Activated CD4-positive, alpha-beta T cell treated with anti-CD3 and anti-CD28 coated beads, Interleukin-2, Interleukin-6, amounts not matched to agents 100 ng/mL and 50 ng/mL, durations not matched to agents 16 hours and 8 hours (primary cell): ENCODE measurements at places on chromosomes 3 and 15.

DNA sequence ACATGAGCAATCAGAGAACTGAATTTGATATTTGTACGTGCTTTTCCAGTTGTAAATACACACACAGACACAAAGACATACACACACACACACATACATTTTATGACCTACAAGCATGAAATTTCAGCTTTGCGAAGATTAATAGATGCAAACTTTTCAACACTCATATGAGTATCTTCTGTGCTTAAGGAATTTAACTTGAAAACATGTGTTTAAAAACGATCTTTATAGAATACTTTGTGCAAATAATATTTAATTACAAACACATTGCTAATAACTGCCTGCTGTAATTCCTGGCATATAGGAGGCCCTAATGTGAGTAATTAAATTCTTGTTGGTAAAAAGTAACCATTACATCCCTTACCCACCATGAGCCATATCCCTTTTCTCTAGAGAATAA lies 107.7 kb upstream of the PLSCR5 start:
- no peak for DNase-seq

DNA sequence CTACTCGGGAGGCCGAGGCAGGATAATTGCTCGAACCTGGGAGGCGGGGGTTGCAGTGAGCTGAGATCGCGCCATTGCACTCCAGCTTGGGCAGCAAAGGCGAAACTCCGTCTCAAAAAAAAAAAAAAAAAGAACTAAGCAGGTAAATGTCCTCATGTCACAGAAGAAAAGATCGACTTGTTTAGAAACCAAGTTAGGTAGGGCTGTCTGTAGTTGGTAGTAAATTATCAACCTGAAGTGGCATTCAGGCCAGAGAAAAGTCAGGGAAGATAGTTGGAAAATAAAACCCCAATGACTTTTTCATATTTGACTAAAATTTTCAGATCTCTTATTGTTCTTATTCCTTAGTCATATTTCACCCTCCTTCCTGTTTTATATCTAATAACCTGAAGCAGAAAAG lies 55.4 kb downstream of the ZNF609 start:
- DNase-seq = no peak

DNA sequence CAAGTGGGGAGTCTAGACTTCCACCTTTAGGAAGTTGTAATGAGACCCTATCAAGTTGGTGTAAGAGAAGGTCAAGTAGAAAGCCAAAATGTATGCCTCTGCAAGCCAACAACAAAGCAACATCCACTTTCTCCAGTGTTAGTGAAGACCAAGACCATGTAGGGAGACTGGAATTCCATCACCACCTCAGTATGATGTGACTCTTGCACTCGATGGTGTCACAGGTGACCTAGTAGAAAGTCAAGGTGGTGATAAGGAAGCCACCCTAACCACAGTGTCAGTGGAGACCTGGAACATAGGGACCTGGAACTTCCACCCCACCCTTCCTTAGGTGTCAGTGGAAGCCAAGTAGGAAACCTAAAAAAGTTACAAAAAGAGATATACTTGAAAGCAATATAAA lies 278.1 kb upstream of the KCNMB2 start:
- DNase-seq = no peak

DNA sequence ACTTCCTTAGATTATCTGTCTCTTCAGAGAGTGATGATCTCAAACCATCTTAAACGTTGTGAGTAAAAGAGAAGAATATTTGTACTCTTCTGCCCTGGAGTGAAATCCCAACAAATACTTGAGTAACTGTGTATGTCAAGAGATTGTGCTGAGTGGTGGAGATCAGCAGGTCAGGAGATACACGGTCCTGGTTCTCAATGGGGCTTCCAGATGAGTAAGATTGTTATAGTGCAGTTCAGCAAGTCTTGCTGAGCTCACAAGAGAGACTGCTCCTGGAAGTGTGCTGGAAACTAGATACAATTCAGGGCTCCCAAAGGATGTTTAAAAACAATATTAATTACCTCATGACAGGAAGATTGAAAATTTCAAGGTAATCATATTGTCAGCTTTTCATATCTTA lies 184.3 kb downstream of the AKAP13 start:
- no peak for DNase-seq

DNA sequence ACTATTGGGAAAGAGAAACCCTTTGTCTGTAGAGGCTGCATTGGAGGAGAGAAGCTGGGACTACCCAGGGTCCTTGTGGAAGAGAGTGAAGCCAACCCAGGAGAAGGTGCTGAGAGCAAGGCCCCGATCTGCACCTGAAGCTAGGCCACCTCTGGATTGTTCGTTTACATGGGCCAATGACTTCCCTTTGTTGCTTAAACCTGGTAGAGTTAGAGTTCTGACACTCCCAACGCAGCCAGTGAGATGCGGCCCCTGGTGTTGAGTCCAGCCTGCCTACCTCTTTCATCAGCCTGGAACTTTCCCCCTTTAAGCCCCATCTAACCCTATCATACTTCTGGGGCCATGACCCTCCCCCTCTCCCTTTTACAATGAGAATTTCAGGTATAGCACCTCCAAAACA lies 30.8 kb downstream of the CCDC13 start:
- no peak for DNase-seq

GRCh38 chr15:60091157-60091556 lies 87.0 kb downstream of the FOXB1 start:
- DNase-seq = no peak

DNA sequence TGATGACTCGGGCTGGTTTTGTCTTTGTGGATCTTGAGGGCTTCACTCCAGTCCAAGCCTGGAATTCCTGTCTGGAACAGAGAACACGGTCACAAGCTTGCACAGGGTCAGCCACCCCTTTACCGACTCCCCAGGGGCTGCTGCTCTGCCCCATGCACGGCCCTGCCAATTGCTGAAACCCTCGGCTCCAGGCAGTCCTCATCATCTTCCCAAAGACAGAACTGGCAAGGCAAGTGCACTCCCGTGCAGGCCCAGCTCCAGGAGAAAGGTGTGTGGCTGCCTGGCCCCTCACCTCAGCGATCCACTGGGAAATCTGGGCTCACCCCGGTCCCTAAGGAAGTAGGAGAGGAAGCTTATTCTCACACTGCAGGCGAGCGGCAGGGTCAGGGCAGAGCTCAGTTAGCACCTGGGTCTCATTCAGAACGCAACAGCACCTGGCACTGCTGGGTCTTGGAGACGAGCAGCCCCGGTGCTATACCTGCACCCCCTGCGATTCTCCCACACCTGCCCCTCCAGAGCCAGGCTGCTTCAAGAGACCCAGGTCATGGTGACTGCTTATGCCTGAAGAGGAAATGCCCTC lies 7.2 kb downstream of the MAP6D1 start:
- DNase-seq = no peak

DNA sequence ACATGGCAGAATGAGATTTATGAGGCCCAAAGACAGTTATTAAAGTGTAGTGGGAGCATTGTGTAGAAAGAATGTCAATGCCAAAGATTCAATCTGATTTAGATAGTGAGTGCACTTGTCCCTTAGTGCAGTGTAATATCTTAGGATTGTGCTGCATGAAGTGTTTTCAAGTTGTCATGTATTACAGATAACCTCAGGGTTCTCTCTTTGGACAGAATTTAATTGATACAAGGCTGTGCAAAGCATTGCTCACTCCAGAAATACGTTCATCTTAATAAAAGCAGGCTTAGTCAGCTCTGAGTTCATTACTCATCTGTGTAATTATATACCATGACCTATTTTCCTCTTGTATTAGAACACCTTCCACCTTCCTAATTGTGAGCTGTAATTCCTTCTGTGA lies 16.0 kb upstream of the GPR171 start:
- DNase-seq = no peak

- DNase-seq = no peak
Measured at GRCh38 chr3:171013822-171014748, 12.4 kb downstream of the SLC2A2 start.

DNA sequence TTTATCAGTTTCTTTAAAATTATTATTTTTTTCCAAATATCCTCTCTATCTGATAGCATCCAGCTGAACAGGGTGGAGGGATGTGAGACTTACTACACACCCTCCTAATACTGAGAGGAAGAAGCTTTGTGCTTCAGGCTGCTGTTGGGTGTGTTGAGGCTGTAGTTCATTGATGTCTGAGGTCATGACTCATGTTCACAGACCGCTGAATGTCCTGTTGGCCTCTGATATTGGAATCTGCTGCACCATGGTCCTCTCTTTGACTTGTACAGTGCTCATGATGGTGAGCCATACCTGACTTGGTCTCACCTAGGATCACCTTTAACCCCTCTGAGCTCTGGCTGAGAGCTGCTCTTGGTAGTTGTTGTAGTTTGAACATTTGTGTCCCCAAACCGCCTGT lies 302.9 kb downstream of the SATB1 start:
- no peak for DNase-seq

DNA sequence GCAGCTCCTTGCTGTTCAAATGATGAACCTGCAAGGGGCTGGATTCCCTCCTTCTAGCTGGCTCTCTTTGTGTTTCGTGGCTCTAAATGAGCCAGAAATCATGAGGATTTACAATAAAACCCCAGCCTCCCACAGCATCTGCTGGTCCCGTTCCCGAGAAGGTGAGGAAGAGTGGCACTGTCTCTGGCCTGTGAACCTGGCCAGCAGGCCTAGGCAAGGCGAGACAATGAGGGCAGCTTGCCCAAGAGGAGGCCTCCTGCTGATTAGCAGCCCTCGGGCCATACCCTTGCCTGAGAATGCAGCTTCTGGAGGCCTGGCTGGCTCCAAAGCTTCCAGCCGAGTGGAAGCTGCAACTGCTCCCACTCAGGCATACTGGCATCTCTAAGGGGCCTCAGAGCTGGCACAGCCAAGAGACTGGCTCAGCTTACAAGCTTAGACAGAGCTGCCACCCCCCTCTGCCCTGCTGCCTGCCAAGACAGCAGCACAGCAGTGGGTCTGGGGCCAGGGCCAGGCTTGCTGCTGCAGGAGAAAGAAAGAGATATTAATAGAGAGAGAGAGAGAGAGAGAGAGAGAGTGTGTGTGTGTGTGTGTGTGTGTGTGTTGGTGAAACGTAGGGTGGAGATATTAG lies 76.5 kb downstream of the HMG20A start:
- DNase-seq = no peak

DNA sequence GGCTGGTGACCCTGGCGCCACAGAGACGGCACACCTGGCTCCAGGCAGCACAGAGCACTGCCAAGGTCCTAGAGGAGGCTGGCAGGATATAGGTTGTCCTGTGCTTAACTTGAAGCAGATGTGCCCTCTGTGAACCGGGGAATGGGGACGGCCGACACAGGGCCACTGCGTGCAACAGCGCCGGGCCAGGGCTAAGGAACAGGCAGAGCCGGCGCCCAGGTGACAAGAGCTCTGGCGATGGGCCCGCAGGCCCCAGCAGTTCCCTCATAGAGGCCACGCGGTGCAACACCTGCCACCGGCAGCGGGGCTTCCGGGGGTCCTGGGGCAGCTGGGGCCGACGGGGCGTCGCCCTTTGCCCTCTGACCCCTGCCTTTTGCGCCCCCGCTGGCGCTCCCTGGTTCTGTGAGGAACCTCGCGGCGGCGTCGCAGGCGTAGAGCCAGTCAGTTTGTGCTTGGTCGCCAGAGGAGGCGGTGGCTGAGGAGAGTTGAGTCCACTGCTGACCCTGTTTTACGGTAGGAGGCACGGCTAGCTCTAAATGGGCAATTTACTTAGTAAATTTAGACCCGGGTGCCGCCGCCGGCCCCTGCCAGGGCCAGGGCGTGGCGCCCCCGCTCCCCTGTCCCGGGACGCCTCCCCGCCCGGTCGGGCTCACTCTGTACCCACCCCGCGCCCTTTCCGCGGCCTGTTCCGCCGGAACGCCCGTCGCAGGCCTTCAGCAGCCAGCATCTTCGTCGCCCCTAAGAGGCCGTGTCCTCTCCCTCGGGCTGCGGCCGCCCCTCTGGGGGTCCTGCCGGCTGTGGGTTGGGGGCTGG lies at the start of gene NPAP1:
Gene NPAP1 (plus strand): TSS at position 444 of the 813 bp plus-strand sequence. CDS start 93 bp downstream, at position 537.
- DNase-seq = no peak

DNA sequence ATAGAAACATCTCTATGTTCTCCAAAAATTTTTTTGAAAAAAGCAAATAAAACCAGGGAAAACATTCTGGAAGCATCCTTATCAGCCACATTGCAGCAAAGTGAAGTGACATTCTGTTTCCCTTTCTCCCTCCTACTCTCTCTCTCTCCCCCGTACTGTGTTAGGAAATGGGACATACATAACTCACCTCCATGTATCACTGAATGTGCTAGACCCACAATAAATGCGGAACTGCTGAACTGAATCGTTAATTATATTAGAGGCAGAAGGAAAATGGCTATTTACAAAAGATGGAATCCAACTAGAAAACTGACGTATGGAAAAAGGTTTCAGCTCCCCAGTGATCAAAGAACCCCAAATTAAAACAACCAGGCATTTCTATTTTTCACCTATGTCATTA lies 129.8 kb downstream of the MINAR1 start:
- DNase-seq = no peak

DNA sequence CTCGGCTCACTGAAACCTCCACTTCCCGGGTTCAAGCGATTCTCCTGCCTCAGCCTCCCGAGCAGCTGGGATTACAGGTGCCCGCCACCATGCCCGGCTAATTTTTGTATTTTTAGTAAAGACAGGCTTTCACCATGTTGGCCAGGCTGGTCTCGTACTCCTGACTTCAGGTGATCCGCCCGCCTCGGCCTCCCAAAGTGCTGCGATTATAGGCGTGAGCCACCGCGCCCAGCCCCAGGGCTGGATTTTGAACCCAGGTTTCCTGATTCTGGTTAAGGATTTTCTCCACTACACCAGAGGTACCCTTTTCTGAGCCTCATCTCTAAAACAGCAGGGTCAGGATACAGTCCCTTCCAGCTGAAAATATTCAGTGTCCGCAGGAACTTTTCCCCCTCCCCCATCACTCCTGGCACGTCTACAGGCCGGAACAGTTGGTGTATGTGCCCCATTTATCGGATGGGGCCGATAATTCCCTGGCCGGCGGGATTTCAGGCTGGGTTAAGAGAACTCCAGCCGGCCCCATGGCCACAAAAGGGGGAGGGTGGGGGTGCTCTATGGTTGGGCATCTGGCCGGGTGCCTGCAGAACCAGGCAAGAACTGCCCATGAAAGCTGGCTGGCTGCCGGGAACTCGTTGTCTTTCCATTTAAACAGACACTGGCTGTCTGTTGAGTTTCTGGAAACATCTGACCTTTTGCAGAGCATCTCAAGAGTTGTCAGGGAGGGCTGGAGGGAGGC lies 26.8 kb upstream of the SEMA4B start:
- no peak for DNase-seq

DNA sequence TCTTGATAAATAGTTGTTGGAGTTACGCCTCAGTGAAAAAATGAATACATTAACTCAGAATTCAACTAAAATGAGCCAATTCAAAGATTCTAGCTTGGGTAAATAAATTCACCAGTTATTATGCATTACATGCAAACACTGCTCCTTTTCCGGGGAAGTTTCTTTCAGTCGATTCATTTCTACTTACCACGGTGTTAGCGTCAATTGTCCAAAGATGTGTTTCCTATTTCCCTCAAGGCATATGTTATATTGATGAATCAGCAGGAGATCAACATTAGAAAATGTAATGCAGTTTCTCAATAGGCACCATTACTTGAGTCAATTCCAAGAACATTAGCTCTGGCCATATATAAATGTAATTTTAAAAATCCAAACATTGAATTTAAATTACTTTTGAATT lies 517.7 kb downstream of the OTOL1 start:
- DNase-seq = no peak
